NT2/D1 (cell line): ENCODE measurements at places on chromosomes 13 and 19.

DNA sequence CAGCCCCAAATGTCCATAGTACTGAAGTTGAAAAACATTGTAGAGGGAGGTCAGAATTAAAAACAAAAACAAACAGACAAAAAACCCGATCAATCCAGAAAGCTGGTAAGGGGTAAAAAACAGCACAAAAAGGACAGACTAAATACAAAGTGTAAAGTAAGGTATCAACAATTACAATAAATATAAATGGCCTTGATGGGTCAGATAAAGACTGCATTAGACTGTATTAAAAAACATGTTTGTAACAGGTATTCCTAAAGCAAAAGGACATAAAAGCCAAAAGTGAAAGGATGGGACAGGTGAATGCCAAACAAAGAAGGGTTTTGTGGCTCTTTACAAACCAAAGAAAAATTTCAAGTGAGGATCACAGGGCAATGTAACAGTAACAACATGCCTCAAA, 16.3 kb downstream of the ZNF329 start:
- DNase-seq, result no peak

DNA sequence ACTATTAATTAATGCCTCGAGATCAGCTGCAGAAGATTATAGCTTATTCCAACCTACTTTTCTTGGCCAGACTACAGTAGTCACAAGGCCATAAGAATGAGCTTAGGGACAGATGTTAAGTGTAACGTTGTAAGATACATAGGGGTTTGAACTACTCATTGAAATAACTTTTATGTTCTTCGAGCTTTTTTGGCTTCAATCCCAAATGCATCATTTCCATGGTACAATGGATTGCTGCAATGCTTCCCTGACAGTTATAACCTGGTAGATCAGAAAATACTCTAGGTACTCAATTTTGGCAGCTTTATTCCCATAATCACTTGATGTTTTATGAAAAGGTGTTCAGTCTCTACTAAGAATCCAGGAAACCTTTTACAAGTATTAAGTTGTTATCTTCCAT, 2216.7 kb upstream of the PCDH20 start:
- no peak for DNase-seq

DNA sequence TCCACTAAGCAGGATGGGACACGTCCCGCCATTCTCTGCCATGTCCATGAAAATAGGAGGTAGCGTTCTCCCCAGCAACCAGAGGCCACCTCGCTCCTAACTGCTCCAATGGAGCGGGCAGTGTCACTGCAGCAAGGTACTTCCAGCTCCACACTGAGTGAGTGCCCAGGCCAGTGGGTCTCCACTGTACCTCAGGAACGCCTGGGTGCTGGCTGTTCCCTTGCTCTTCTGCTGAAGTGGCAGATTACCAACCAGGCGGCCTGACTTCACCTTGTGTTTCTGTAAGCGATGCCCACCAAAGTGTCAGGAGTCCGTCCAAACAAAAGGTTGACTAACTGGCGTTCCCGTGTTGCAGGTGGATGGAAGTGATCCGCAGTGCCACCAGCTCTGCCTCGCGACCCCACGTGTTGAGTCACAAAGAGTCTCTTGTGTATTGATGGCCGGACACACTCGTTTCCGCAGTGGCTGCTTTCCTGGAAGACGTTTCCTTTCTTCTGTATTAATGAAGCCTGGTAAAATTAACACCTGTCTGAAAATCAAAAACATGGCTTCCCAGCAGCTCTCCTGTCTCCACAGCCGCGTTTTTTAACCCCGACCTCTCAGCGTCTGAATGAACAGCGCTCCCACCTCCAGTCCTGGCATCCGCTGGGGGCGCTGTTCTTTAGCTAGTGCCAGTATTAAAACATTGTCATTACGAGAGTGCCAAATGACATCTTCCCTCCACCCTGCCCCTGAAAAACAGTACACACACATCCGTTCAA, 128.8 kb downstream of the STK24 start:
- peak; percentile 43 for DNase-seq

DNA sequence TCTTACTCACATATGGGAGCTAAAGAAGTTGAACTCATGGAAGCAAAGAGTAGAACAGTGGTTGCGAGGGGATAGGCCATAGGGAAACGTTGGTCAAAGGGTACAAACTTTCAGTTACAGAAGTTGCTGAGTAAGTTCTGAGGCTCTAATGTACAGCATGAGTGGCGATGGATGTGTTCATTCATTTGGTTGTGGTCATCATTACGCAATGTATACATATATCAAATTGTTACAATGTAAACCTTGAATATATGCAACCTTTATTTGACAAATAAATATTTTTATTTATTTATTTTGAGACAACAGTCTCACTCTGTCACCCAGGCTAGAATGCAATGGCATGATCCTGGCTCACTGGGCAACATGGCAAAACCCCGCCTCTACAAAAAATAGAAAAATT, 38.7 kb downstream of the ZIC5 start:
- DNase-seq, result no peak

GRCh38 chr13:42048684-42049453, 421 bp downstream of the DGKH start:
- DNase-seq, result no peak

- DNase-seq, result no peak
Measured at GRCh38 chr19:8831373-8831772, 731 bp downstream of the ZNF558 start.

DNA sequence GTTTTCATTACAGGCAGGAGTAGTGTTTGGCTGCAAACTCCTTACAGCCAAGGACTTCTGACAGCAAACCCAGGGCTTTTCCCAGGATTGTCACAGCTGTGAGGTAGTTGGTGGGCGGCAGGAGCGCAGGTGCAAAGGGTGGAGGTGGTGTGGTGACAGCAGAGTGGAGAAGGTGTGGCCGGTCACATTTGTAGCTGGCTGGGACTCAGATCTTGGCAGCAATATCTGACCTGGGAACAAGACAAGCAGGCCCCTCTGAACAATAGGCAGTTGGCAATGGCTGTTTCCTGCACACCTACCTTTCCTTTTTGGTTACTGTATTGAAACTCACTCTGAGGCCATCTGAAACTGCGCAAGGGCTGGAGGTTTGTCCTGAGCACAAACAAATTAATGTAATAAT, 327.3 kb downstream of the COG6 start:
- no peak for DNase-seq

DNA sequence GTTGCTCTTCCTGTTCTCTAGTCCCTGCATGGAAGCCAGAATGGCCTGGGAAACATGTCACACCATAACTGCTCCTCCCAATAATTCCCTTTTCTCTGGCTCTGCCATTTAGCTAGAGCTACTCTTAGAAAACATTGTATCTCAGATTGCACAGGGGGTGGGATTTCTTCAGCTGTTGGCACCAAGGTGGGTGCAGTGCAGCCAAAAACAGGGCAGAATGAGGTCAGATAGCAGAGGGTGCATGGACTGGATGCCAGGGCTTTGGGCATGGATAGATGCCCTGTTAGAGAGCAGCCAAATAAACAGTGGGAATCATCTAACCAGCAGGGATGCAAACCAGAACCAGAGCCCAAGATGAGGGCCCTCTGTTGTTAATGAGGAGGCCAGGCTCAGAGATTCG, 4.9 kb upstream of the AMER2 start:
- DNase-seq, result no peak

DNA sequence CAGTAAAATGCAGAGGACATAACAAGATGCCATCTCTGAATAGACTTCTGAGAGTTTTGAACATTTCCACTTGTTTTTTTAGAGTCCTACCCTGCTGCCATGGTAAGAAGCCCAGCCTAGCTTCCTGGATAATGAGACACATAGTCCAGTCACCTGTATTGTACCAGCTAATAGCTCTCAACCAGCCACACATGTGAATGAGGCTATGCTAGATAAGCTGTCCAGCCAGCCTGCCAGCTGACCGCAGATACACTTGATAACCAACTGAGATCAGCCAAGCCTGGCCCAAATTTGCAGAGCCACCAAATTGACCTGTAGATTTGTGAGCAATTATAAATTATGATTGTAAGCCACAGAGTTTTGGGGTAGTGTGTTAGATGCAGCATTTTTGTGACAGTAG, 10.7 kb downstream of the RFXAP start:
- no peak for DNase-seq

DNA sequence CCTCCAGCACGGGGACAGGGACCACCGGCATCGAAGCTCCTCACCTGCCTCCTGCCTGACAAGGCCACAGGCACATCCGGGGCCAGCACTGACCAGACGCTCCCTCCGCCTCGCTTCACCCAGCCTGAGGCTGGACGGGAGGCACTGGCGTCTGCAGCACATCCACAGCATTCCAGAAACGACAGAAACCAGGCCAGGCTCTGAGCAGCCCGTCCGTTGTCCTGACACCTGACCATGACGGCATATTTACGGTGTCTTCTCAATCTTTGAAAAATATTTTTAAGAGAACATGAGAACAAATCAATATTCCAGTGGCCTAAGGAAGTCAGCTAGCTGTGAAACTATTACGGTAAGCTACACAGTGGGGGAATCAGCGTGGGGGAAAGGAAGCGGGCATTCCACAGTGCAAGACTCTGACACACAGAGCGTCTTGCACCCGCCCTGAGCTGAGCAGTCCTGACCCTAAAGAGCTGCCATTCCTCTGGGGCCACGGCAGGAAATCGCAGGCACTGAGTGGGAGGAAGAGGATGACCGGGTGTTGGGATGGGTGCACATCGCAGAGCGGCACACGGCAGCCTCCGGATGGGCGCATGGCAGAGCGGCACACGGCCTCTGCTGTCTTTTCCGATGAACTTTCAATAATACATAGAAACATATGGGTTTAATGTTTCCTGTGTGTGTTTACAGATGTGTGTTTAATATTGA, 26.8 kb downstream of the RASA3 start:
- no peak for DNase-seq

GRCh38 chr13:25062479-25062878, 33.5 kb upstream of the PABPC3 start:
- no peak for DNase-seq

DNA sequence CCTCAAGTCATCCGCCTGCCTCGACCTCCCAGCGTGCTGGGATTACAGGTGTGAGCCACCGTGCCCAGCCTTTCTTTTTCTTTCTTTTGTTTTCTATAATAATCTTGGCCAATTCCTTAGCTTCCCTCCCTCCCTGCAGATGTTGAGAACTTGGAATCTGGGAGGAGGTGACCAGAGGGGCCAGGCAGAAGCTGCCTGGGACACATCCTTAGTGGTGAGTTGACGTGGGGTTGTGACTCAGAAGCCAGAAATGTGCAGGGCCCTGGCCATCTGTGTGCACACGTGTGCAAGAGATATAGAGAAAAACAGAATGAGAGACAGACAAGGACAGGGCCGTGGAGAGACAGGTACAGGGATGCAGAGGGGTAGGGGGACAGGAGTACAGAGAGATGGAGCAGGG, 154.3 kb downstream of the SIPA1L3 start:
- no peak for DNase-seq

- DNase-seq, result no peak
Measured at GRCh38 chr13:90485436-90485835, 862.1 kb upstream of the MIR17HG start.

DNA sequence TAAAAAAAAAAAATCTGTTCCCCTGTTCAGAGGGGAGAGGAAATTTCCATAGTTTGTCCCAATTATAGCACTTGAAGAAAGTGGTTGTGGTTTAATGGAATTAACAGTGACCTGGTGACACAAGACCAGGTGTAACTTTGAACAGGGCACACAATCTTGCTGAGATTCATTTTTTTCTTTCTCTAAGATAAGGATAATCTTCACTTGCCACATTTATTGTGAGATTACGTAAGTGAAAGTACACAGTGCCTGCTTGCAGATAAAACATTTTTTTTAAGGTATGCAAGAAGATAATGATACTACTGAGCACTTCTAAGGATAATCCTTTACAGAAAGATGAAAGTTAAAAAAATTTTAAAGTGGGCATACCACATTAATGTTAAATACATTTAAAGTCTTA, 448.1 kb downstream of the DIAPH3 start:
- no peak for DNase-seq

DNA sequence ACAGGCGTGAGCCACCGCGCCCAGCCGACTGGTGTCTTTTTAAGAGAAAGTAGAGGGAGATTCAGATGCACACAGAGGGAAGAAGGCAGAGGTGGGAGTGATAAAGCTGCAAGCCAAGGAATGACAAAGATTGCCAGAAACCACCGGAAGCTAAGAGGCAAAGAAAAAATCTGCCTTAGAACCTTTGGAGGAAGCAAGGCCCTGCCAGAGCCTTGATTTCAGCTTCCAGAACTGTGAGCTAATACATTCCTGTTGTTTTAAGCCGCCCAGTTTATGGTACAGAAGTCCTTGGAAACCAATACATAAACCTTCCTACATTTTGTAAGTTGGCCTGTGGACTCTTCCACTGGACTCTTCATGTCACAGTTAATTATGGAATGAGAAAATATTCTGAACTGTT, 71.7 kb upstream of the SOX21 start:
- no peak for DNase-seq

DNA sequence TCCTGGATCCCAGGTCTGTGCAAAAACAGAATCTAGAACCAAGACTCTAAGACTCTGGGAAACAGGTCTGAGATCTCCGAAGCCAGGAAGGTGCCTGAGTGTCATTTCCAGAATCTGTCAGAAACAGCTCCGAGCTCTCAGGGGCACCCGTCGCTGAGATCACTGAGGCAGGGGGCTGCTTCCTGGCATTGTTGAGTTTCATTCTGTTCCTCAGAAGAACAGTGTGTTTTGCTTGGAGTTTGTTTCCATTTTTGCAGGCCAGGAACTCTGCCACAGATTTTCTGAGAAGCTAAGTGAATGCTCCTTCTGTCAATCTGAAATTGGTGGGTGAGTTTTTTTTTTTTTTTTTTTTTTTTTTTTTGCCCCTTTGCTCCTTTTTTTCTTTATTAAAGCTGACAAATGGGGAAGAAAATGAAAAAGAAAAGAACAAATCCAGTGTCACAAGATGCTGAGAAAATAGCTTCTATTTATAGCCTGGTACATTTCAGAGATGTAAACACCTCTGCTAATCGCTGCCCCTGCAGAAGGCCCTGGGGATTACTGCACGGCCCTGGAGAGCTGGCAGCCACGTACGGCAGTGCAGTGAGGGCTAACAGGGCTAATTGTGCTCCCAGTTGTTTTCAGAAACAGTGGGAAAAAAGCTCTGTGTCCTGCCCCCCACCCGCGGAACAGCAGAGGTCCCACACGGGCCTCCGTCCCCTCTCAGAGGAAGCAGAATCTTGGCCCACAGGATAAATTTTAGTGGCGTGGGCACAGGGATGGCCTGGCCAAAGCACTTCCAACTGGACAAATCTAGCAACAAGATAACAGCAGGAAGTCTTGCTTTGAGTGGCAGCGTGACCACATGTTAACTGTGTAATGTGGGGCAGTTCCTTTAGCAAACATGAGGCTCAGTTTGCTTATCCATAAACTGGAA, 237.6 kb upstream of the IRS2 start:
- no peak for DNase-seq

- no peak for DNase-seq
Measured at GRCh38 chr13:67130444-67130843, 99.7 kb downstream of the PCDH9 start.

- peak; percentile 23 for DNase-seq
Measured at GRCh38 chr19:43820098-43820883, 6.8 kb upstream of the ZNF283 start.

- no peak for DNase-seq
Measured at GRCh38 chr19:56290104-56290503, 17.6 kb downstream of the EDDM13 start.
